ENCODE measurements at places on chromosomes 7 and 10.
A peak's percentile ranks its signal among the peaks of the same experiment; 100 is the strongest.

DNA sequence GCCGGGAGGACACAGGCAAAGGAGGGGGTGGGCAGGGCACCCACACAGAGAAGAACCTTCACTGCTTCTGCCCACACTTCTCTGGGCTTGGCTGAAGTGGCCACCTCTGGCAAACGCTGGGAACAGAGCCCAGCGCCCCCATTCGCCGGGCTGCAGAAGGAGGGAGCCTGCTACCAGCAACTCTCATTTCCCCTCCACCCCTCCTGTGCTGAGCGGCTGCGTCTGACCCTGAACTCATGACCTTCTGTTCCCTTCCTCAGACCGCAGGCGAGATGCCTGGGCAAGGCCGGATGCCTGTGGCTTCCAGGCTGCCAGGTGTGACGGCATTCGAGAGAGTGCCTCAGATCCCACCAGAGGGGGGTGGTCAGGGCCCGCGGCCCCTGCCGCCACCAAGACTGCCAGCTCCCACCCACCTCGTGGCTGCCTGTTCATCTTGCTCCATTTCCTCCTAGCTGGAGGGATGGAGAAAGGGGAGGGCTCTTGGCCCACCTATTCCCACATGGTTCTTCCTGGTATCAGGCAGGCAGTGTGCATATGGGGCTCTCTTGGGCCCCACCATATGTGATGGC, 19.8 kb downstream of the DNAJB12 start:
- DNase-seq = peak; percentile 99

DNA sequence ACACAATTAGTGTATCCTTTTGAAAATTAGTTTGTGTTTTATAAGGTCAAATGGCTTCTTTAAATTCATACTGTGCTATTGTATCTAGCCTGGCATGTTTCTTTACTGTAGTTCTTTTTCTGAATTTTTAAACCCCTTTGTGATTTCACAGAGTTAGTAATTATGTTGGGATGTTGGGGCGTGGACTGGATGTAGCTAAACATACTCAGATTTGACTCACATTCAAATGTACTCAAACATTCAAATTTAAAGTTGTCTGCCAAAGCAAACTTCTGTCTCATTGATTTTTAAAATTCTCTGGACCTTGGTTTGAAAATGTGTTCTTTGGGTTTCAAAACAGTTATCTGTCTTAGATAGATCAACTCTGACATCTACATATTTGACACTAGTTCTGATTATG, 7.2 kb upstream of the NRP1 start:
- no peak for DNase-seq

DNA sequence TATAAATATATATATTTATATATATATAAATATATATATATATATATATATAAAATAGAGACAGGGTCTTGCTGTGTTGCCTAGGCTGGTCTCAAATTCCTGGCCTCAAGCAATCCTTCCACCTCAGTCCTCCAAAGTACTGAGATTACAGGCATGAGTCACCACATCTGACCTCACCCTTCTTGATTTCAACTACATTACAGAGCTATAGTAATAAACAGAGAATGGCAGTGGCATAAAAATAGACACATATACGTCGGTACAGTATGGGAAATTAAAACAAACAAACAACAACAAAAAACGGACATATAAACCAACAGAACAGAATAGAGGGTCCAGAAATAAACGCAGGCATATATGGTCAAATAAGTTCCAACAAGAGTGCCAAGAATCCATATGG, 77.6 kb upstream of the PPP1R3A start:
- DNase-seq = no peak

GRCh38 chr10:103651783-103652476, 158.4 kb downstream of the NEURL1 start:
- DNase-seq = no peak

DNA sequence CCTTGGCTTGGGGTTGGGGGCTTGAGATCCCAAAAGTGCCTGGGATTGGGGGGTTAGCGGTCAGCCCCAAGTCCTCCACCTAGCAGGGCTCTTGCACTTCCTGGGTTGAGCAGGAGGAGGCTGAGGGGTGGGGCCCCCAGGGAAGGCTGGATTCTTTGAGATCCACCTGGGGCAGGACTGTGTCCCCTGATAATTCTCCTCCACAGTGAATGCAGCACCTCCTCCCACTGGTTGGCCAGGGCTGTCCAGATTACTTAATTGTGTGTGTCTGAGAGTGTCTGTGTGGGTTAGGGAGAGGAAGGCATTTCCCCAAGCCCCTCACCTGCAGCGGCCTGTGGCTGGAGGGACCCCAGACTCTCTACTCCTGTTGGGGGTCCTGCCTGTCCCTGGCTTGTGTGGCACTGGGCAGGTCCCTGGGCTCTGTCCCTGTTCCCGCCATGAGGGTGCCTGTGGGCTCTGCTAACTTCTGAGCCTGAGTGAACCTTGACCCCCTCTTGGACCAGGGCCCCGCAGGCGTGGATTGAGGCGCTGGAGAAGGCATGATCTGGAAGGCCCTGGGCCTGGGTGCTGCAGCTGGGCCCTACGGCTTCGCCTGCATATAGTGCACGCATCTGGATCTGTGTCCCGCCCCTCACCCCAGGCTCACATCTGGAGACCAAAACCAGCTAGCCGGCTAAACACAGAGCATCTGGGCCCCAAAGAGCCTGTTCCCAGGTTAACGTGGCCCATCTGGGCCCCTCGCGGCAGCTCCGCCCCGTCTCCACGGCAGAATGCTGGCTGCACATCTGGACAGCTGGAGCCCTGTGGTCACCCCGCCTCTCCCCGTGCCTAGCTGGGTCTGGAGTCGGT, 10.4 kb downstream of the TMEM270 start:
- no peak for DNase-seq

DNA sequence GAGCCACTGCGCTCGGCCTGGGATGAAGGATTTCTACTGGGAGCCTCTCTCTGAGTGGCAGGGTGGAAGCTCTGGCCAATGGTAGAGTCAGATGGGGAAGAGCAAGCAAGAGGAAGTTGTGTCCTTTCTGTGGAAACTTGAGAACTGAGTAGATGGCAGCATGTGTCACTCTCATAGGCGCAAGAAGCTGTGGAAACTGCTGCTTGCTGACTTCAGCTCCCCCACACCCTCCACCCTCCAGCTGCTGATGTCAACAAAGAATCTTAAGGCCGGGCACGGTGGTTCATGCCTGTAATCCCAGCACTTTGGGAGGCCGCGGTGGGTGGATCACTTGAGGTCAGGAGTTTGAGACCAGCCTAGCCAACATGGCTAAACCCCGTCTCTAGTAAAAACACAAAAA, 39.8 kb upstream of the SRGN start:
- DNase-seq = peak; percentile 35

- DNase-seq = peak; percentile 28
Measured at GRCh38 chr7:30572212-30572841, 22.4 kb upstream of the GARS1 start.

DNA sequence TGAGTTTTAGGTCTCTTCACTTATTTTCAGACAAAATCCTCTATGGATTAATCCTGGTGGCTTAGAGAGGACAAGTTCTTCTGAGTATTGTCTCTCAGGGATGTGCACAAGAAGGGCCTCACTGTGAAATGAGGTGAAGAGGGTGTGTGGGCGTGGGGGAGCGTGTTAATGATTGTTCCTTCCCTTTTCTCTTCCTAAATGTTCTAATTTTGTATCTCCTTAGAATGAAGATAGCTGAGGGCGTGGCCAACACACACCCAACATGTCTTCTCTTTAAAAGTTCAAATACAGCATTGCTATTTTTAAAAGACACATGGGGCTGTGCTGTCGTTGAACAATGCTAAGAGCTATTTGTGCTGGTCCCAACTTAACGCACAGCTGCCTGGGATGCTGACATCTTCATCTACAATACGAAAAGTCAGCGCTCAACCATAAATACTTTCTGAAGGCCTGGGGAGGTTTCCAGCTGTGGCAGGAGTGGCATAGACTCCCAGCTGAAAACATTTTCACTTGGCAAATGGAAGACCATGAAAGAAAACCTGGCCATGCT, 135.9 kb downstream of the JCAD start:
- DNase-seq = no peak

GRCh38 chr7:43572516-43573049, 10.3 kb upstream of the STK17A start:
- peak; percentile 100 for DNase-seq

DNA sequence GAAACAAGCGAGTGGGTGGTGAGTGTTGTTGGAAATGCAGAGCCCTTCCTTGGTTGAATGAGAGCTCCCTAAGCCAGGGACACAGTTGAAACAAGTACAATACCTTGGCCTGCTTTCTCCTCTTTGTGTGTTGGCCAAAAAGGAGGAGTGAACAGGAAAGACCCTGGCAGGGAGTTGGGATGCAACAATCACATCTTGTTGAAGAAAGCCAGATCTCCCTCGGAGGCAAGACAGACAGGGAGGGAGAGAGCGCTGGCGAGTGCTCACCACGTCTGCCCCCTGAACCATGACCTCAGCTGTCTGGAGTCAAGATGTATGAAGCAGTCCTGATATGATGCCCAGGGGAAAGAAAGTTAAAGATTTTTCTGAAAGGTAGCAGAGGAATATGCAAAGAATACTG, 66.8 kb downstream of the ADAM12 start:
- peak; percentile 71 for DNase-seq

GRCh38 chr10:10758306-10758705, 259.4 kb upstream of the CELF2 start:
- peak; percentile 1 for DNase-seq

DNA sequence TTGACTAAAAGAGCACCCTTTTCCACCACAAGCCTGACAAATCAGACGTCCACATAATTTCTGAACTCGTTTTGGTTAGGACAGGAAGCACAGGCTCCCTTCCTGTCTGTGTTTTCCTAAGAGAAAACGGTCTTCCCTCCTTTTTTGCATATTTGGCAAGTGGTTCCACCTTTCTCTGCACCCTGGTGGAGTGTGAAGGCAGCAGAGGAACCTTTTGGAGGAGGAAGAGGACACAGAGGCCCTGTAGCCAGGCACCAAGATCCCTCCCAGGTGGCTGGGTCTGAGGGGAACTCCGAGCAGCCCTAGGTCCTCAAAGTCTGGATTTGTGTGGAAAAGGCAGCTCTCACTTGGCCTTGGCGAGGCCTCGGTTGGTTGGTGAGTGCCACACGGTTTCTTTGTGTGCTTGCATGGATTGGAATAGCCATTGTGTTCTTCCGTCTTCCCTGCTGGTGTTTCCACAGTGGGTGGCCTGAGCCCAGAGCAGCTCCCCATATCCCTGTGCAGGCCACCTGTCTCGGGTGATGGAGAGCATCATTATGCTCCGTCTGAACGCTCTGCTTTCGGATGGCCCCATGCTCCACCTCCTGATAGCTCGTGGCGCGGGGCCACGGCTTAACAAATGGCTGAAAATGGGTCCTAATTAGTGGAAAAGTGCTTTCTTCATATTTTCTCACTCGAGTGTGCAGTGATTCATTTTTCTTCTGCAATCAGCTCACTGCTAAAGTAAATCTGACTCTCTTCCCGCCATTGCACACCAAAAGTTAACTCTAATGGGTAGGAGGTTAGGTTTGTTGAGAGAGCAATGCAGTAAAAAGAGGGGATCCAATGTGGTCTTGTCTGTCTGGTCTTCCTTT, 4.2 kb downstream of the IKZF1 start:
- DNase-seq = no peak

DNA sequence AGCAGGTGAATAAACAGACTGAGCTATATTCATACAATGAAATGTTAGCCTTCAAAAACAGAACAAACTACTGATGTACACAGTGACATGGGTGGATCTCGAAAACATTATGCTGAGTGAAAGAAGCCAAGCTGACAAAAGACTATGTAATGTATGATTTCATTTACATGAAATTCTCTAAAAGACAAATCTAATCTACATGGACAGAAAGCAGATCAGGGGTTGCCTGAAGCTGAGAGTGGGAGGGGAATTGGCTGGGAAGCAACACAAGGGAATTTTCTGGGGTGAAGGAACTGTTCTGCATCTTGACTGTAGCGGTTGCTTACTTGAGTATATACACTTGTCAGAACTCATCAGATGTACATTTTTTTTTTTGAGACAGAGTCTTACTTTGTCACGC, 121.7 kb upstream of the SVIL start:
- DNase-seq = no peak

GRCh38 chr10:118271671-118272070, 70.5 kb downstream of the FAM204A start:
- no peak for DNase-seq

GRCh38 chr10:49610114-49610457, at the start of gene SLC18A3:
Gene SLC18A3 (plus strand): TSS chr10:49610310. CDS start chr10:49610741, 431 bp downstream.
- no peak for DNase-seq

- DNase-seq = no peak
Measured at GRCh38 chr7:90540406-90540805, 55.7 kb upstream of the CDK14 start.

GRCh38 chr7:105489409-105489808, 32.7 kb downstream of the PUS7 start:
- no peak for DNase-seq

GRCh38 chr7:115097175-115097671, 175.3 kb downstream of the MDFIC start:
- peak; percentile 61 for DNase-seq

DNA sequence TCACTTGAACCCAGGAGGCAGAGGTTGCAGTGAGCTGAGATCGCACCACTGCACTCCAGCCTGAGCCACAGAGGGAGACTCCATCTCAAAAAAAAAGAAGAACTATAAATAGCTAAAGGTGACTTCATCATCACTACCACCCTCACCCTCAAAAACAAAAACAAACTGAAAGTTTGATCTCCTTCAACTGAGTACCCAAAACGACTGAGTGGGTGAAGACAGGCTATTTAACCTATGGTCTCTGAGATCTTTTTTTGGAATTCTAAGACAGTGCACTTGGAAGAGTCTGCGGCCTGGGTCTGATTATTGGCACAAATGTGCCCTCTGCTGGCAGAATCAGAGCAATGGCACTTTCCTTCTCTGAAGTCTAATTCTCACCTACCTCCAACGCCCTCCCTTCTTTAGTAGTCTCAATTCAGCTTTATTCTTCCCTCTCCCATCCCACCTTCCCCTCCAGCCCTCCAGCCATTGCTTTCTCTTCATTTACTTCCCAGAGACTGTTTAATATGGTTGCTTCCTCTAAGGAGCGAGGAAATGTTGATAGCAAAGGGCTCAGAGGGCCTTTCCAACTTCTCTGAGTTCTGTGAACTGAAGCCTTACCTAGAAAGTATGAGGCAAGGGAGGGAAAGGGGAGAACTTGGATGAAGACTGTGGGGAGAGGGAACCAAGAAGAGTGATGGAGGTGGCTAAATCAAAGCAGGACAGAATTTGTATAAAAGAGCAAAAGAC, 2.9 kb upstream of the MYOZ1 start:
- DNase-seq = peak; percentile 82
